NCI-H510A (cell line): ENCODE measurements at places on chromosomes 2 and 18.

- no peak for DNase-seq
These were observed 965 bp downstream of the SIX3 start for GRCh38 chr2:44942304-44943030.

GRCh38 chr2:178827739-178828485, 20.7 kb upstream of the TTN start:
- no peak for DNase-seq

GRCh38 chr18:77056344-77057005, 76.1 kb downstream of the MBP start:
- DNase-seq: no peak

- DNase-seq: no peak
These were observed 203.2 kb downstream of the DLGAP1 start for GRCh38 chr18:4251873-4252272.

DNA sequence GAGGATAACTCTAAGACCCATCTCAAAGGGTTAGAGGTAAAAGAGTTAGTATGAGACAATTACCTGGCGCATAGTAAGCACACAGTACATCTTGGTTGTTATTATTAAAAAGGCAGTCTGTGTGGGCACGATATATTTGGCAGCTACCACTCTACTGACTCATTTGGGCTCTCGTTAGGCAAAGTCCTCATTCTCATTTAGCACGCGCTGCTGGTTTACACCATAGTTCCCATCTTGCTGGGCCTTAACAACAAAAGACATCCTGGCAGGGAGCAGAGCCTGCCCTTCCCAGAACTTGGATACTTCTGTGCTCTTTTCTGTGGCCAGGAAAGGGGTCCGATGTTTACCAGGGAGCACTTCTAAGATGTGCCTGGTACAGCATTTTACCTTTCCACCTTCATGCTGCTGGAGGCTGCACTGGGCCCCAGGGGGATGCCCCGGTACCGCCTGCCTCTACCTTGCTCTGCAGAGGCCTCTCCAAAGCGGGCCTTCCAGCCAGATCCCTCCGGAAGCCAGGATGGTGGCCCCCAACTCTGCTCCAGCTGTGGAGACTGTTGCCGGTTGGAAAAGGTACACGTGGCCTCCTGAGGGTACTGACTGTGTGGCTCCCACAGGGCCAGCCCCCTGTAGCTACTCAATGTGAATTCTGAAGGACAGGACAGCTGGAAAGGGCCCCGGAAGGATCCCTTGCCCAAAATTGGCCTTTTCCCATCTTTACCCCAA, 15.0 kb downstream of the GLI2 start:
- no peak for DNase-seq

- DNase-seq: no peak
These were observed 130.0 kb upstream of the FBXO11 start for GRCh38 chr2:48036312-48036711.

GRCh38 chr2:15201009-15201408, 360.1 kb downstream of the NBAS start:
- DNase-seq: no peak

DNA sequence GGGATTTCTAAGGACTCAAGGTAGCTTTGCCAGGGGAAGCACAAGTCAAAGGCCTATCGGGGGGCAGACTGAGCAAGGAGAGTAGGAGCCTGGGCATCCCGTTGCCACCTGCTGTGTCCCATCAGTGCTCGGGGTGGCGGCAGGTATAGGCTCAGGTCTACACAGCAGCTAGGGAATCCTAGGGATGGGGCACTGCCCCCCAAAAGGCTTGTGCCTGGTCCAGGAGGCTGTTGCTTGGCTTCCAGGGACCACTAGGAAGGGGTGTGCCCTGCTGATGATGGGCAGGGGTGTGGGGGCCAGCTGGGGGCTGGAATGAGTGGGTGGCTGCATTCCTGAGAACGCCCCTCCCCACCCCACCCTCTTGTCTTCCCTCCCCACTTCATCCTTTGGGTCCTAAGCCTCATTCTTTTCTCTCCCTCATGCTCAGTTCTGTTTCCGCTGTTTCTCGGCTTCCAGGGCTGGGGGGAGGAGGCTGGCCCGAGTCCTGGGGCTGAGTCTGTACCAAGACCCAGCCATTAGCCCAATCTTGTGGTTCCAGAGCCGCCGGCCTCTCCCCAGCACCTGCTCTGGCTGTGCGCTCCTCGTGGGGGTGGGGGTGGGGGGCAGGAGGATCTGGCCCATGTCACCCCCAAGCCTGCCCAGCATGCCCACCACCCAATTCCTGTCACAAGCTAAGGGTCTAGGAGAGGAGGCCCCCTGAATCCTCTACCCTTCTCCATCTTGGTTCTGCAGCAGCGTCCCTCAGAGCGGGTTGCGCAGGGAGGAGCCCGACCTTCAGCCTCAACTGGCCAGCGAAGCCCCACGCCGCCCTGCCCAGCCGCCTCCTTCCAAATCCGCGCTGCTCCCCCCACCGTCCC, 12.8 kb downstream of the SPEG start:
- no peak for DNase-seq

- DNase-seq: peak; percentile 96
These were observed 374.4 kb downstream of the PTPRM start for GRCh38 chr18:7941533-7941932.

DNA sequence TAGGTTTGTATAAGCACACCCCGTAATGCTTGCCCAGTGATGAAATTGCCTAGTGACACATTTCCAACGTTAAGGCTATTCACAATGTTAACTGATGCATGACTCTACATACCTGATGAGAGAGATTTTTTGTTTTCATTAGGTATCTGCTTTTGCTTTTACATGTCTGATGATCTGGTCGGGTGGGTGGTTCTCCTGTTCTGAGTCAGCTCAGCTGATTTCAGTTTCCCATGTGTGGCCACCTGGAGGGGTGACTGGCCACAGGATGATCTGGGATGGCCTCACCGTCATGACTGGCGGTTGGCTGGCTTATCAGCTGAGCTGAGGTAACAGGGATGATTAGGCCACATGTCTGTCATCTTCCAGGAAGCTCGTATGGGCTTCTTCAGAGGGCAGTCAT, 33.8 kb upstream of the ACYP2 start:
- no peak for DNase-seq

DNA sequence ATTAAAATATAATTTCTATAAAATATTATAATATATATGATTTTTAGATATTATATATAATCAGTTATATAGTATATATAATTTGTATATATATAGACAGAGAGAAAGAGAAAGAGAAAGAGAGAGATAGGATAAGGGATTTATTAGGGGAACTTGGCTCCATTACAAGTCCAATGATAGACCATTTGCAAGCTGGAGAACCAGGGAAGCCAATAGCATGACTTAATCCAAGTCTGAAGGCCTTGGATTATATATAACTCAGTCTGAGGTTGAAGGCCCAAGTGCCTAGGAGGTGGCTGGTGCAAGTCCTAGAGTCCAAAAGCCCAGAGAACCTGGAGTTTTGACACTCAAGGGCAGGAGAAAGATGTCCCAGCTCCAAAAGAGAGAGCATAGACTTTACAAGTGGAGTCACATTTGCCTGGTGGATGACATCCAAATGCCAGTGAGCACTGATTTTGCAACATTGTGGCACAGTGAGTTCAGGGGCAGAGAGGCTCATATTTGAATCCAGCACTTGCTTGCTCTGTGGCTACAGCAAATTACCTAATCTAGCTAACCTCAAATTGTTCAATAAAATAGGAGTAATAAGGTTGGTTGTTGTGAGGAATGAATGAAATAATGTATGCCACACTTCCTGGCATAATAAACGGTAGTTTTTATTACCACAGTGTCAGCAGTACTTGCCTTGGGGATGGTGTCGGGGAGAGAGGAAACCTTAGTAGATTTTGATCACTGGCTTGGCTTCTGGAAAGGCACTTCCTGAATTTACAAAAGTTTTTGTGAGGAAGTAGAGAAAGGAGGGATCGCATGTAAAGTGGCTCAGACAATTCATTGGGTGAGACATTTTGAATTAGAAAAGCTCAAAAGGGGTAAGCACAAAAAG, 69.6 kb upstream of the CD28 start:
- DNase-seq: no peak

DNA sequence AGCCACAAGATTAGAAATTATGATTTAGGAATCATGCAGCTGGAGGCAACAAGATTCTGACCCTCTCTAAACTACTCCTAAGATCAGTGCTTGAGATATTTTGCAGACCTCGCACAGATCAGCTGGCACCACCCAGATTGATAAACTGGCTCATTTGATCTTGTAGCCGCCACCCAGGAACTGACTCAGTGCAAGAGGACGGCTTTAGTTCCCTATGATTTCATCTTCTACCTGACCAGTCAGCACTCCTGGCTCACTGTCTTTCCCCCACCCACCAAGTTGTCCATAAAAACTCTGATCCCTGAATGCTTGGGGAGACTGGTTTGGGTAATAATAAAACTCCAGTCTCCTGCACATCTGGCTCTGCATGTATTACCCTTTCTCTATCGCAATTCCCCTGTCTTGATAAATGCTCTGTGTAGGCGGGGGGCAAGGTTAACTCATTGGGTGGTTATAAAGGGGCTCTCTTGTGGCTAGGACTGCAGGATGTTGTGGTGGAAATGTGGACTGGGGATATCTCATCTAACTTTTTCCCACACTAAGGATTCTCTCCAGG, 96.1 kb downstream of the ARL6IP6 start:
- no peak for DNase-seq
